ENCODE measurements at places on chromosomes 3 and 15.

- no peak for DNase-seq
Observed at GRCh38 chr3:197528190-197528589, 27.6 kb downstream of the BDH1 start.

GRCh38 chr3:55615039-55615693, 128.1 kb upstream of the WNT5A start:
- DNase-seq = no peak

DNA sequence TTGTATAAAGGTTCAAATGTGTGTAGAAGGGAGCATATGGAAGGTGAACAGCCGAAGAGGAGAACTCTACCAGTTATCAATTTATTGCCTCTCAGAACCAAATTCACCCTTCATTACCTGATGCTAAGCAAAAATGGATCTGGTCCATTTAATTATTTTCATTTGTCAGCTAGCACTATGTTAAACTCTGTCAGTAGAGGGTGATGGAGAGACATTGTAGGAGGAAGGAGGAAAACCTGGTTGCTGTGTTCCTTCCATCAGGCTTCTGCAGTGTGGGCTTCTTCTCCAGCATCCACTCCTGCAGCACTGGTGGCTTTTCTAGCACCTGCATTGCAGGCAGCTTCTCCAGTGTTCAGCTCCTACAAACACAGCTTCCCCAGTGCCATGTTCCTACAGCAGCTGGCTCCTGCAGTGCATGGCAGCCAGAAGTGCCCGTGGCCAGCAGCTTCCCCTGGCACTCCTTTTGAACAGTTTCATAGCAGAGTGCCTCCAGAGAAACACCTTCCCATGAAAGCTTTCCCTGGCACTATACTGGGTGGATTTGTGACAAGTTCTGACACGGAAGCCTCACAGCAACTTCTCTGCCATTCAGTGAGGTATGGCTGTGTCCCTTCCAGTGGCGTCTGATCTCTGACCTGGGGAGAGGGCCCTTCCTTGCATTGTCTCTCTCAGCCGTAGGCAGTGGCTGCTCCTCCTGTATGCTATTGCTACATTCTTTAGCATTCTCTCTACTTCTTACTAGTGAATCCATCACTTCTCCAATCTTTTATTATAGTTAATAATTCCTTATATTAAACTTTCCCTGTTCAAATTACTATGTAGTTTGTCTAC, 14.6 kb upstream of the IL17RD start:
- DNase-seq = no peak

- no peak for DNase-seq
Observed at GRCh38 chr3:21704796-21705195, 46.2 kb downstream of the ZNF385D start.

- DNase-seq = no peak
Observed at GRCh38 chr3:48984663-48985062, 5.4 kb upstream of the P4HTM start.

DNA sequence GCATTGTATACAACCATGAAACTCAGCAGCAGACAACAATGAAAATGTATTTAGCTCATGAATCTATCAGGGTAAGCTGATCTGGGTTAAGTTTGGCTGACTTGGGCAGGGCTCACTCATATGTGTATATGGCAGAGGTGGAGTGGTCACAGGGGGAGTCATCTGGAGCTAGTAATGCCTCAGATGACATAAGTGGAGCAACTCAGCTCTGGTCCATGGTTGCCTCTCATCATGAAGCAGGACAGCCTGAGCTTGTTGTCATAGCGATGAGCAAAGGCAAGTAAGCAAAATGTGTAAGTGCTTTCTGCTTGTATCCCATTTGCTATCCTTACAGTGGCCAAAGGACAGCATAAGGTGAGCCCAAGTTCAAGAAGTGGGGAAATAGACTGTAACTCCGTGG, 64.5 kb downstream of the ALCAM start:
- no peak for DNase-seq

GRCh38 chr3:39440316-39440715, 27.2 kb upstream of the MOBP start:
- no peak for DNase-seq

- no peak for DNase-seq
Observed at GRCh38 chr3:54966979-54967378, 39.1 kb upstream of the LRTM1 start.

- DNase-seq = no peak
Observed at GRCh38 chr3:103319912-103320311, 885.1 kb downstream of the ZPLD1 start.

GRCh38 chr3:125289429-125289981, 77.0 kb upstream of the SLC12A8 start:
- no peak for DNase-seq

GRCh38 chr3:81624756-81625155, 136.7 kb downstream of the GBE1 start:
- DNase-seq = no peak

GRCh38 chr3:140097874-140098635, 163.1 kb downstream of the CLSTN2 start:
- DNase-seq = no peak

- DNase-seq = no peak
Observed at GRCh38 chr15:97750060-97750459, 210.4 kb upstream of the ARRDC4 start.

- no peak for DNase-seq
Observed at GRCh38 chr15:100101426-100102089, 240.2 kb downstream of the ADAMTS17 start.

- no peak for DNase-seq
Observed at GRCh38 chr15:48084759-48085590, 35.8 kb upstream of the SLC24A5 start.

- no peak for DNase-seq
Observed at GRCh38 chr3:194273743-194274310, 77.3 kb downstream of the CPN2 start.

DNA sequence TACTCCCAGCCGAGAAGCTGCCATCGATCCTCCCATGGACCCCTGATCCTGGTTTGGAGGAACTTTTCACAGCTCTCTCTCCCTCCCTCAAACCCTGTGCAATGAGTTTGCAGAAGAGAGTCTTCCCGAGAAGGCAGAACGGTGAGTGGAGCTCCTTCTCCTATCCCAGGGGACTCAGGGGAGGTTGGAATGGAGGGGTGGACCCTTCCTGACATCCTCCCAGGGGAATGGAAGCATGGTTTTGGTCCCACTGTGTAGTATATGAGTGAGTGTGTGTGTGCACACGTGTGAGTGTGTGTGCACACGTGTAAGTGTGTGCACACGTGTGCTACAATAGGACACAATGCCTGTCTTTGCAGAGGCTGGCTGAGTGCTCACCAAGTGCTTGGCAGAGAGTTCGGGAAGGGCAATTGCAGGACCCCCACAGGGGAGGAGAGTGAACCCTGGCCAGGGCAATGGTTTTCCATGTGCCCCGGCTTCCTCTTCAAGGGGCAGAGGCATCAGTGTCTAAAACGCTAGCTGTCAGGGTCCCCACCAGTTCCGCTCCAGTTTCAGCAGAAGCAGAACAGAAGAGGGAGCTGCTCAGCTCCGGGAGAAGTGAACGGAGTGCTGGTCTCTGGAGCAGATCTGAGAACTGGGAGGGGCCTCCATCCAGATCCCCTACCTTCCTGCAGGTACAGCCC, 13.8 kb upstream of the IL16 start:
- DNase-seq = no peak

- DNase-seq = no peak
Observed at GRCh38 chr15:81890496-81890895, 155.3 kb downstream of the MEX3B start.

GRCh38 chr3:145967043-145967442, 193.9 kb downstream of the PLOD2 start:
- DNase-seq = no peak

DNA sequence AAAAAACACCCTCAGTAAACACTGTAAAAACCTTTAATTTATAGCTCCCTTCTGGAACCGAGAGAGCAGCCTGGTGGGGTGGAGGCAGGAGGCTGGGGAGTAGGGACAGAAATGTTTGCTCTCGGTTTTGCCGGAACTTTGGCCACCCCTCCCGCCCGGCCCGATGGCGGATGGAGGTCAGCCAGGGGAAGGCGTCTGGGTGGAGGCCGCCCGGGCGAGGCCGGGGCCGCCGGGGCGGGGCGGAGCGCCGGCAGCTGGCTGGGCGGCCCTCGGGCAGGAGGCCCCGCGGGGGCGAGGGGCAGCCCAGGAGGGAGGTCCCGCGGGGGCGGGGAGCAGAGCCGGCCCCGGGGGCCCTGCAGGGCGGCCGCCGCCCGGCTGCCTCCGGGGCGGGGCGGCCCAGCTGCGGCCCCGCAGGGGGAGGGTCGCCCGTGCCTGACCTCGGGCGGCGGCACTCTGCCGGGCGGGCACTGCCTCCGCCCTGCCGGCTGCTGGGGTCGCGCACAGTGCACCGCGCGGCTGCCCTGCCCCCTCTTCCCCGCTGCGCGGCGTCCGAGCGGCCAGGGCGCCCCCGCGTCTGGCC, 829 bp upstream of the SKIL start:
- DNase-seq = peak; percentile 6

- DNase-seq = no peak
Observed at GRCh38 chr3:46393554-46394434, 13.1 kb downstream of the CCR5AS start.

GRCh38 chr3:164397462-164397861, 680.8 kb downstream of the SI start:
- no peak for DNase-seq

- DNase-seq = no peak
Observed at GRCh38 chr3:123695152-123695551, 110.3 kb upstream of the HACD2 start.

DNA sequence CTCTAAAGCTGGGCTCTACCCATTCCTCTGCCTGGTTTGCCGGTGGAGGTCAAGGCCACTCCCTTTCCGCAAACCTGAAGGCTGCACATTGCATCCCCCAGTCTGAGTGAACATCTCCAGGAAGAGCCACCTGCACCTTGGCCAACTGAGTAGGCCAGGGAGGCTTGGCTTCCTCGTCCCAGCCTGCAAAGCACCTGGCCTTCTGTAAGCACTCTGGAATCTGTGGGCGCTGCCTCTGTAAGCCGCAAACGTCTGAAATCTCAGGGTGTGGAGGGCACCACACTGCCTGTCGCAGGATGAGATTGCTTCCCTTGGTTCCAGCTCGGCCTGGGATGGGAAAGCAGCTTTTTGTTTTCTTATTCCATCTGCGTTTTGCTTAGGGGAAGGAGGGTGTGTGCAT, 81.3 kb downstream of the SEC22A start:
- DNase-seq = no peak

GRCh38 chr3:144189044-144189443, 217.4 kb downstream of the DIPK2A start:
- DNase-seq = no peak

DNA sequence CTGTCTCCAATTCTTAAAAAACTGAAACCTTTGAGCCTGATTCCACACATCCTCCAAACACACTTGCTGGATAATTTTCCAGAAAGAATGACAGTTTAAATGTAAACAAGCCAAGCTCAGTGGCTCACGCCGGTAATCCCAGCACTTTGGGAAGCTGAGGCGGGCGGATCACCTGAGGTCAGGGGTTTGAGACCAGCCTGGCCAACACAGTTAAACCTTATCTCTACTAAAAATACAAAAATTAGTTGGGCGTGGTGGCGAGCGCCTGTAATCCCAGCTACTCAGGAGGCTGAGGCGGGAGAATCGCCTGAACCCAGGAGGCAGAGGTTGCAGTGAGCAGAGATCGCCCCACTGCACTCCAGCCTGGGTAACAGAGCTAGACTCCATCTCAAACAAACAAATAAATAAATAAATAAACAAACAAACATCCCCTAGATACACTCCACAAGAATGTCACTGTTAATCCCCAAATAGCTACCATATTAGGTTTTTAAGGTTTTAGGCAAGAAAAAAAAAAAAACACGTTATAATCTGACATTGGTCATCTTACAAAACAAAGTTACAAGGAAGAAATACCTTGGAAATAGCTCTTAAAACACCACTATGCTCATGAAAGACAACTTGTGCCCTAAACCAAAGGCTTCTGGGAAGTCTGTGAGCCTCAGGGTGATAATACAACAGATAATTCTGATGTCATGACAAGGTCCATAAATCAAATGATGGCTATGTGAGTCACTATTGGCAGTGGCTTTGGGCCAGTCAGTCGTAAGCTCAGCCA, 13.2 kb downstream of the TNIK start:
- DNase-seq = no peak

GRCh38 chr15:41323611-41324010, 8.8 kb downstream of the OIP5 start:
- DNase-seq = no peak

- DNase-seq = no peak
Observed at GRCh38 chr15:60477164-60477563, 1.8 kb downstream of the ICE2 start.

GRCh38 chr3:184781801-184782200, 30.2 kb upstream of the VPS8 start:
- DNase-seq = no peak

DNA sequence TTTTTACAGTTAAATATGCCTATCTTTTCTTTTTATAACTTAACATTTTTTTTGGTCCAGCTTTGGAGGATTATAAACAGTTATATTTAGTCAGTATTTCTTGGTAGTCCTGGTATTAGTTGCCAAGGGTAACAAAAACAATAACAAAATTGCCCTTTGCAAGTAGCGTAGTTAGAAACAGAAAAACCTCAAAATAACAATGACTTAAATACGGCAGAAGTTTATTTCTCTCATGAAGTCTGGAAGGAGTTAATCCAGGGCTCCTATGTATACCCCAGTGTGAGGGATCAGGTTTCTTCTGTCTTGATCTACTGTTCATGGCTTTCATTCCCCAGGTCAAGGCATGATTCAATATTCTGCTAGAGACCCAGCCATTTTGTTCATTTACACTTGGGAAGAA, 14.1 kb upstream of the MYH15 start:
- DNase-seq = no peak

DNA sequence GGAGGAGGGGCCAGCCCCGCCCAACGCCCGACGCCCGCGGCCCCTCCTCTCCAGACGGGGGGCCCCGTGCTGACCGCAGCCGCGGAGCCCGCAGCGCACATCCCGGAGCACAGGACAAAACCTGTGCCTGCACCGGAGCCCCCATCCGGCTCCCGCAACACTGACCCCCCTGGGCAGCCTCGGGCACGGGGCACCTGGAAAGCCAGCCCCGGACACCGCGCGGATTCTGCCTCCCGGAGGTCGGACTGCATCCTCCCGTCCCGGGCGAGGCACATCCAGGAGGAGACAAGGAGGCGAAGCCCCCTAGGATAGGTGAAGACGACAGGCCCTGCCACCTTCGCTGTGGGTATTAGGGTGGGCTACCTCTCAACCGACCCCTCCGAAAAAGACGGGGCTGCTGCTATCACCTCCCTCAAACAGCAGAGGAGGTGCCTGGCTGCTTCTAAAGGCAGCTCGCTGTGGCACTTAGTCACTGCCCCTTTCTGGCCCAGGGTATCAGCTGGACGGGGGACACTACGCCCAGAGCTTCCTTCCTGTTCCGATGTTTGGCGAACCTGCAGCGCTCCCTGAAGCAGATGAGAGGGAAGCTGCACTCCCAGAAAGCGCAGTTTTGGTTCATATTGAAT, 10.6 kb downstream of the XXYLT1 start:
- DNase-seq = no peak

GRCh38 chr3:14133188-14133800, 8.4 kb downstream of the TMEM43 start:
- DNase-seq = no peak

- no peak for DNase-seq
Observed at GRCh38 chr15:44489464-44489863, 47.5 kb upstream of the EIF3J start.

All from stimulated activated CD8-positive, alpha-beta memory T cell treated with anti-CD3 and anti-CD28 coated beads, Interleukin-7, amount 100 ng/mL, for 24 hours (primary cell).